AG20443 (cell line): ENCODE measurements at places on chromosomes 12 and 14.

- peak; percentile 90 for DNase-seq
Observed at GRCh38 chr14:74955229-74956026, at the start of gene PGF. Gene PGF (minus strand): TSS chr14:74955597. CDS start chr14:74955242, 355 bp downstream.

GRCh38 chr12:4356041-4356327 lies 23.5 kb downstream of the FGF23 start:
- DNase-seq, result no peak

GRCh38 chr12:21562859-21563258 lies 36.8 kb downstream of the SPX start:
- DNase-seq, result no peak

DNA sequence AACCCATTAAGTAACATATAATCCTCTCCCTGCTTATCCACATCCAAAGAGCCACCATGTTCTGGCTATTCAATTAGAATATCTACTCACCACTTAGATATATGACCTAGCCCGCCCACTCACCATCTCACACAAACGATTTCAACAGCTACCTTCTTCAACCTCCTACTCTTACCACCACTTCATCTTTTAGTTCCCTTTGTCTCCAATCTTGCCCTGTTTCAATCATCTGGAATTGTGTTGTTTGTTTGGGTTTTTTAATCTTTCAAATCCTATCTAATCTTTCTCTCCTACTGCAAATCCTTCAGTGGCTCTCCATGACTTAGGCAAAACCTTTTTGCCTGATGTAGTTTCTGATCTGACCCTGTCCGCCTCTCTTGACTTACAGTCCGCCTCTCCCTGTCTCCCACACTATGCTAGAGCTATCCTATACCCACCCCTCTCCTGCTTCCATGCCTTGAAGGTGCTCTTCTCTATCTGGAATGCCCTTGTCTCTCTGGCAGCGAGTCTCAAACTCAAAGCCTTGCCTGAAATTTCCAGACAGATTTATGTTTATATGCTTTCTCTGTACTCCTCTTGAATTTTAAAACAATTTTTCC lies 161.0 kb upstream of the CRY1 start:
- no peak for DNase-seq

DNA sequence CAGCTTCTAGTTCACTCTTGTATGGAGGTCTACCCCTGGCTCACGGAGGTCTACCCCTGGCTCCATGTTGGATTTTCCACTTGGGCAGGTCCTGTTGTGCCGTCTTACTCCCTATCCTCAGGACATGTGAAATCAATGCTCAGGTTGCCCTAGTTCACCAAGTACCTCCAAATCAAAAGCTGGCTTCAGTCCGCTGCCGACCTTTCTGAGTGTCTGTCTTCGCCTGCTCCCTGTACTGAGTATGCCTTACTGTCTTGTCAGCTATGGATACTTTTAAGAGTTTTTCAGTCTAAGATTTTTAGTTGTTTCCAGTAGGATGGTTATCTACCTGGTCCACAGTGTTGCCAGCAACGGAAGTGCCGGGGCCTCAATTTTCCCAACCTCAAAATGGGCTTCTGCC lies 40.1 kb upstream of the BCL11B start:
- peak; percentile 2 for DNase-seq

GRCh38 chr12:45930369-45930768 lies 60.0 kb downstream of the SCAF11 start:
- DNase-seq, result no peak

DNA sequence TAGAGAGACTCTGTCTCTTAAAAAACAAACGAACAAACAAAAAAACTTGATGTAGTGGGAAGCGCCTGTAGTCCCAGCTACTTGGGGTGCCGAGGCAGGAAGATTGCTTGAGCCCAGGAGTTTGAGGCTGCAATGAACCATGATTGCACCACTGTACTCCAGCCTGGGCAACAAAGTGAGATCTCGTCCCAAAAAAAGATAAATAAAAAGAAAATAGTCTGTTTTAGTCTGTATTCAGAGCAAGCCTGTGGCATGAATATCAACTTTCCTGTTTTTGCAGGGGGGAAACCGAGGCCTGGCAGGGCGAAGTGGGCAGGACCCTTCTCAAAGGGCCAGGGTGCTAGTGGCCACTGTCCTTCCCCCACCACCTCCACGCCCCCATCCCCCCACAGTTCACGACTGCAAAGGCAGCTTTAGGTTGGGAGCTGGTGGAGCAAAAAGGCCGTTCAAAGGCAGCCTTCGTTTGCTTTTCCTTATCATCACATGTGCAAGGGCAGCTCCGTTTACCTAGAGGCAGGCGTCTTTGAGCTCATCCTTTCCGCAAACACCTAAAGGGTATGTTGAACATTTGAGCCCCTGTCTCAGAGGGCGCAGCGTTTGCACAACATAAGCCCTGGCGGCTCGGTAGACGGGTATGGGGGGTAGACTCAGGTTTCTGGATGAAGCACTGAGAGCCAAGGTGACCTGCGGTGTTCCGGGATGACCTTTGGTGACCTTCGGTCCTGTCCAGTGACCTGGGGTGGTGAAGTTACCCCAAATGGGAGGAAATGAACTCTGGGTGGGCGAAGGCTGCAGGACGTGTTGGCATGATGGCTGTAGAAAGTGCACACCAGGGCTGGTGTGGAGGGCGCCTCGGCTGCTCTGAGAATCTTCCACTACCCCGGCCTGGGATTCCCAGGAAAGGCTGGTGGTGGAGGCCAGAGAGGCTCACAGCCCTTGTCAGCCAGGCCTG lies 8.7 kb upstream of the MEG3 start:
- DNase-seq, result no peak

- DNase-seq, result peak; percentile 69
Observed at GRCh38 chr14:99393059-99393655, 87.5 kb downstream of the SETD3 start.

- DNase-seq, result no peak
Observed at GRCh38 chr12:38282886-38283285, 33.7 kb upstream of the ALG10B start.
